HuH-7.5 (cell line): ENCODE measurements at places on chromosomes 6 and 20.

GRCh38 chr20:44171775-44172571 is 15.0 kb downstream of the JPH2 start:
- no peak for DNase-seq

DNA sequence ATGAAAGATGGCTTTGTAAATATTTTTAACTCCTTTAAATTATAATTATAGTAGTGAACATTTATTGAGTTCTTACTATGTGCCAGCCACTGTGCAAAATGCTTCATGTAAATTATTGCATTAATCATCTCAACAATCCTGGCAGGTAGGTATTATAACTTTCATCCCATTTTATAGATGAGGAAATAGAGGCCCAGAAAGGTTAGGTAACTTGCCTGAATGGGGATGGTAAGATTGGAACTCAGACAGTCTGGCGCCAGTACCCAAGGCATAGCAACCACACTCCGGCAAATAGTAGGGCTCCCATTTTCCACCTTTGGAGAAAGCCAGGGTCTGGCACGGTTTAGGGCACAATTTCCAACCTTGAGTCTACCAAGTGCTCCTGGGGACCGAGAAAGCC is 129.8 kb downstream of the VEGFA start:
- no peak for DNase-seq

DNA sequence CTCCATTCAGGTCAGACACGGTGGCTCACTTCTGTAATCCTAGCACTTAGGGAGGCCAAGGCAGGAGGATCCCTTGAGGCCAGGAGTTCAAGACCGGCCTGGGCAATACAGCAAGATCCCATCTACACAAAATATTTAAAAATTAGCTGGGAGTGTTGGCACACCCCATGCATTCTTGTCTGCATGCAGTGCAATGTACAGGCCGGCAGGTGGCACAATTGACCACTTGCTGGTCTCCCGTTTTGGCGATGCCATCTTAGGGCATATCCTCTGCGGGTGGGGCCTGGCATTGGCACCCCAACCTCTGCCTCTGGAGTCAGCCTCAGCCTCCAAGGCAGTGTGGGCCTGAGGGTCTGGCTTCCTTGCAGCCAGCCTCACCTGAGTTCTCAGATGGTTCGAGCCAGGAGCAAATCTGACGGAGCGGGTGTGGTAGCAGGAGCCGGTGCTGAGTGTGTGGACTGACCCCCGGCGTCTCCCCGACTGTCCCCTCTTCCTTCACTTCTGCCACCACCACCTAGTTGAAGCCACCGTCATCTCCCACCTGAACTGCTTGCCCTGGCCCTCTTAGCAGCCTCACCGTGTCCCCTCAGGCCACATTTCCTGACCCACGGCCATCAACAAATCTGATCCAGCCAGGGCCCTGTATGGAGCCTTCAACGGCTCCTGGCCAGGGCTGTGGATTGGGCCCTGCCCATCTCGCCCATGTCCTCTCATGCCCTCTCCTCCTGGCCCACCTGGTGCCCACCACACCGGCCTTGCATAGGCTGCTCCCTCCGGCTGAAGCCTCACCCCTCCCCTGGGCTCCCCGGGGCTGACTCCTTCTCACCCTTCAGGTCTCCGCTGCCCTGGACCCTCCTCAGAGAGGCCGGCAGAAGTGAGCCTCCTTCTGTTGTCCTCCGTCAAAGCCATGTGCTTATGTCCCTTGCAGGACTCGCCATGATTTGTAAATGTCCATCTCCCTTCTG is 44.0 kb downstream of the EFCAB8 start:
- DNase-seq: peak; percentile 81

- no peak for DNase-seq
Observed at GRCh38 chr6:43107344-43108062, 31.4 kb downstream of the PTK7 start.

DNA sequence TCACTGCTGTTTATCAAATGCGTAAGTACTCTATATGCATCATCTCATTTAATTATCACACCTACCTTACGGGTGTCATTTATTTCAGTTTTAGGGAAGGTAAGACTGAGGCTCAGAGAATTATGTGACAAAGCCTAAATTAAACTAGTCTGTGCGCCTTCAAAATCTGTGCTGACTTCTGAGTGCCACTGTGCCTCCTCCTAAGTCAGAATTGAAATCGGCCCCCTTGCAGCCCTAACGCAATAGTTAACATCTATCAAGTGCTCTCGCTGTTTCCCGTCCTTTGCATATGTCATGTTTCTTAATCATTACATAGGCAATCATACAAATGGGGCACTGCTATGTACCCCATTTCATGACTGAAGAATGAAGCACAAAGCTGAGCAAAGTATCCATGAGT is 79.0 kb upstream of the PDE10A start:
- DNase-seq: no peak

DNA sequence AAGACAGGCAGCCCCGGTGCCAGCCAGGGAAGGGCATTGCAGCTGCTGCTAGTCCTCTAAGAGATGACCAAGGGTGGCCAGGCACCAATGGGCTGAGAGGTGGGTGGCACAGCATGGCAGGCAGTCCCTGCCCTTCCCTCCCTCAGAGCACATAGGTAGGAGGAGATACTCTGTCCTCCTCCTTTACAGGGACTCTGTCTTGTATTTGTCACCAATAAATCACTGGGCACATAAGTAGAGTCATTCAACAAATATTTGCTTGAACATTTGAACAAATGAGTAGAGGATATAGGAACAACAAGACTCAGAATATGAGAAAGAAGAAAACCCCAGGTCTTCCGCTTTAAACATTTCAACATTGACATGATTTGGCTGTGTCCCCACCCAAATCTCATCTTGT is 69.4 kb upstream of the CLDN20 start:
- no peak for DNase-seq

DNA sequence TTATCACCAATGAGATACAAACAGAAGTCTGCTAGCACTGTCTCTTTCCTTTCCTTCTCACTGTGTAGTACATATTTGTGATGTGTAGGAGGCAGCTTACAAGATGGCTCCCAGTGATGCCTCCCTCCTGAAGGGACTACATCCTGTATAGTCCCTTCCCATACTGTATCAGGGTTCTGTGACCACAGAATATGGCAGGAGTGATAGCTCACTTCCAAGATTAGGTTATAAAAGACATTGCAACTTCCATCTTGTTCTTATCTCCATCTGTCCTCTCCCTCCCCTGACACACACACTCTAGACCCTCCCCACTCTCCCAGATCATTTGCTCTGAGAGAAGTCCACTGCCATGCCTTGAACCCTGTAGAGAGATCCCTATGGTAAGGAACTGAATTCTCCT is 38.0 kb downstream of the SESN1 start:
- no peak for DNase-seq

DNA sequence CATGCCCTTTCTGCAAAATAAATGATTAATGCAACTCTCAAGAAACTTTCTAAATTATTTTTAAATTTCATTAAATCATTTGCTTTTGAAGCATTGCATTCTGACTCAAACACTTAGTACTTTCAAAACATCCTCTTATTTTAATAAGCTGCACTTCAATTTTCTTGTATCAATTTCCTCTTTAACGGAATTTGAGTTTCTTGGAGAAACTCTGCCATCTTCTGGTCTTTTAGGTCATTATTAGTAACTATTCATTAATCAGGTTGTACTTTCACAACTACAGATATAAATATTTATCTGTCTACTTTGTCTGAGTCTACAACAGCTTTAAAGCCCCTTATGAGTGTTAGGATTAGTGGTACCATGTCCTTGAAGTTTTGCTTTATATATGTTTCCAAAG is 30.2 kb downstream of the TMX4 start:
- no peak for DNase-seq

- no peak for DNase-seq
Observed at GRCh38 chr6:35962779-35963560, 42.1 kb upstream of the SRPK1 start.

- no peak for DNase-seq
Observed at GRCh38 chr6:39820553-39820952, 28.4 kb downstream of the DAAM2 start.

DNA sequence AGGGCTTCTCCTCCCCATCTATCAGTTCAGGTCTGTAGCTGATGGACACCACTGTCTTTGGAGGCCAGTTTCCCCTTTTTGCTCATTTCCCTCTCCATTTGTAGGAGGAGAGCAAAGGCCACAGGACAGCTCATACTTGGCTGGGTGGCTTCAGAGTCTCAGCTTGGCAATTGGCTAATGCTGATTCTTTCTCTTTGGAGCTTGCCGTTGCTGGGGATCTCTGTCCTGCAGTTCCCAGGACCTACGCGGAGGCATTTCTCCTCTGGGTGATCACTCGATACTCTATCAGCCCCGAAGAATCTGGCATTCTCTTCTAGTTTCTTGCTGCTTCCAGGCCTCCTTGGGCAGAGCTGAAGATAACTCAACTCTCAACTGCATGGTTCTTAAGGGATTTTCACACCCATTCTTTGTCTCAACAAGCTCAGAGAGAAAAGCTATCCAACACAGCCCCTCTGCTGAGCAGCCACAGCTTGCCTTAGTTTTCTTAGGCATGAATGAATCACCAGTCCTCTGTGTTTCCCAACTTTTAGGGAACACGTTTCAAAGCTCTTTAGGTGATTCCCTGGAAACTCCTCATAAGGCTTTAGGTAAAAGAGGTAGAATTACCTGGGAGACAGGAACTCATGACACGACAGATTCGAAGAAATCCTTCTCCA is 19.2 kb upstream of the SSR1 start:
- DNase-seq: no peak

GRCh38 chr6:34350137-34350933 is 42.1 kb downstream of the NUDT3 start:
- DNase-seq: no peak

- DNase-seq: no peak
Observed at GRCh38 chr6:14903176-14904038, 342.5 kb upstream of the JARID2 start.

- peak; percentile 53 for DNase-seq
Observed at GRCh38 chr6:166306378-166307081, 1.7 kb downstream of the PRR18 start.

- DNase-seq: no peak
Observed at GRCh38 chr6:134381959-134382358, 64.0 kb upstream of the SGK1 start.

DNA sequence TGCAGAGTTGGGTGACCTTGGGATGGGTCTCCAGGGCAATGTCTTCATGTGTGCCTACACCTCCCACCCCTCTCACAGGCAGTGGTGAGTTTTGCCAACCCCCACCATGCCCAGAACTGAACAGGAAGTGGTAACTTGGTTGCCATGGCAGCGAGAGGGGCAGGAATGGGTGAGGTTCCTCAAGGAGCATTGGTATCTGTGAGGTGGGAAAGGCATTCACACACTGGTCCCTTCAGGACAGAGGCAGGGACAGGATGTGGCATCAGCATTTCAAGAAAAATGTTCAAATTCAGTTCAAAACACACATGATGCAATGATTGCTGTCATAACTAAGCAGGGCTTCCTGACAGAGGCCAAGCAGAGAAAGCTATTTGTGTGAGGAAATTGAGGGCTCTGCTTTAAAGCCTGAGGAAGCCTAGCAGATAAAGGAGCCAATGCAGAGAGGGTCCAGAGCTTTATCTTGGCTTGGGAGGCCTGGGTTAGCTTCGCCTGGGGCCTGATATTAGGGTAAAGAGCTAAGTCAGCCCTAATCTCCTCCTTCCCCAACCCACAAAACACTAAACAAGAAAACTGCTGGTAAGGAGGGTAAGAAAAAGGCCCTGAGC is 551 bp downstream of the TREML2 start:
- no peak for DNase-seq

DNA sequence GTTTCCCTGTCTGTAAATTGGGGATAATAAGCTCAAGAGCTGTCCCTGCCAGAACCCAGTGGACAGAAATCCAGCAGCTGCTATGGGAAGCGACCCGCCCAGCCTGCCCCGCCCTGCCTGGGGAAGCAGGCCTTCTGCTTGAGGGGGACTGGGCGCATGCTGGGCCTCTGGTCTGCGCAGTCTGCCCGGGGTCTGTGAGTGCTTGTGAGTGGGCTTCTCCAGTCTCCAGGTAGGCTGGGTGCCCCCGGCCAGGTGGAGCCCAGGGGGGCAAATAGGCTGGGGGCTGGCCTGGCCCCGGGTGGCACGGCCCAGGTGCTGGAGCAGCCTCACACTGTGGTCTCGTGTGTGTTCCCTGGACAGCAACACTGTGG is 648 bp upstream of the RBBP8NL start:
- no peak for DNase-seq

DNA sequence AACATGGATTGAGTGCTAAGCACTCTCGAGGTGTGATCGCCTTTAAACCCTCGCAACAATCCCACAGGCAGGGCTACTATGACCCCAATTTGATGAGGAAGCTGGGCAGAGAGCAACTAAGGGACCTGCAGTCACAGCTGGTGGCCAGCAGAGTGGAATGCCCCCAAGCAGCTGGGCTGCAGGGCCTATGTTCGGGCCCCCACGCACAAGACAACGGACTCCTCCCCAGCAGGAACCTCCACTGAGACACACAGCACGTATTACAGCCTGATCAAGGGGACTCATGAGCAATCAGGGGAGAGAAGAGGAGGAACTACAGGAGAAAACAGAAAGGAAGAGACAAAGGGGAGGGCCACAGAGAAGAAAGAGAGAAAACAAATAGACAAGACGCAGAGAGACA is 21.7 kb downstream of the CST7 start:
- no peak for DNase-seq

DNA sequence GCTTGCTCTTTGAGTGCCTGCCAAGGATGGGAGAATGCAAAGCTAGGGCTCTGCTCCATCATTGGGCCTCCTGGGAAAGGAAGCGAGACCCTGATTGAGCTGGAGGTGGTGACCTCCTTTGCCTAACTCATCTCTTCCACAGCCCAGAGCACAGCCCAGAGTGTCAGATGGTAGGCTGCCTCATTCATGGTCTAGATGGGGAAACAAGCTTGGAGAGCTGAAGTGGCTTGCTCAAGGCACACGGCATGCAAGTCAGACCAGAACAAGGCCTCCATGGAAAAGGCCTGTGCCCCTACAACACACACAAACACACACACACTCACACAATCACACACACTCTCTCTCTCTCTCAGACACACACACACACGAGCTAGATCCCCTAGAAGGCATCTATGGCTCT is 17.5 kb downstream of the TGM3 start:
- DNase-seq: no peak

- DNase-seq: no peak
Observed at GRCh38 chr20:47244451-47244850, 112.0 kb downstream of the ZMYND8 start.
